ENCODE measurements at places on chromosomes 16 and 17.

DNA sequence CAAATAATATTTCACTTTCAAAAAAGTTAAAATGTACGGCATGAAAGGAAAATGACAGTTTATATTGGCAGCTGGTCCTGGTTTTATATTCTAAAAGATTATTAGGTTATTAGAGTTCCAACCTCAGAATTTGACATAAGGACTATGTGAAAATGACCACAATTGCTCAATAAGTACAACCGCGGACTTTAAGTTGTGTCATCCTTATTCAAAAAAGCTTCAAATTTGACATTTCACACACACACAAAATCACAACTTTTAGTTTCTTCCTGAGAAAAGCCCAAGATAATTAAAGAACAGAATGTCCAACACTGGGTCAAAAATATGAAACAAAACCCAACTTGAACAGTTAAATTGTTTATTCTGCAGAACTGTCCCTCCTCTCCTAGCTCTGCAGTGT lies 133.2 kb upstream of the AXIN2 start:
- no peak for DNase-seq

DNA sequence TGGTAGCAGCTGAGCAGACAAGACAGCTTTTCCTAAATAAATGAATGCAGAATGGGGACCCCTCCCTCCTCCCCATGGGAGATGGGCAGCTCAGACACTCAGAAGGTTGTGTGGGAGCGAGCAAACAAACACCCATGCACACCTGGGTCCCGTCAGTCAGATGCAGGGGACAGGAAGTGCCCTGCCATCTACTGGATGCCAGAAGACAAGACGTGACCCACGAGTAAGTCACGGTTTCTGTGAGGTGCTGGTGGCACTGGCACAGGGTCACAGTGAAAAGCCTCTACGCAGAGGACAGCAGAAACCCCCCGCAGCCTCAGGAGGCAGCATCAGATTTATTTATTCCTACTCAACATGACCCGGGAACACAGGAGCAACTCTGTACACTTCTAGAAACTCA lies 8.4 kb downstream of the HBQ1 start:
- no peak for DNase-seq

DNA sequence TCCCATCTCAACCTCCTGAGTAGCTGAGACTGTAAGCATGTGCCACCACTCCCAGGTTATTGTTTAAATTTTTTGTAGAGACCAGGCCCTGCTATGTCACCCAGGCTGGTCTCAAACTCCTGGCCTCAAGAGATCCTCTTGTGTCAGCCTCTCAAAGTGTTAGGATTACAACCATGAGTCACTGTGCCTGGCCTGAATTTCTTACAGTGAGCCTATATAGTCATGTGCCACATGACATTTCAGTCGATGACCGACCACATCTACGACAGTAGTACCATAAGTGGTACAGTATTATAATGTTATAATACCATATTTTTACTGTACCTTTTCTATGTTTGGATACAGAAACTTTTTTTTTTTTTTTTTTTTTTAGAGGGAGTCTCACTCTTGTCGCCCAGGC lies 195.3 kb downstream of the STX8 start:
- DNase-seq = no peak

GRCh38 chr16:57233944-57234706 lies 10.9 kb upstream of the ARL2BP start:
- DNase-seq = no peak

DNA sequence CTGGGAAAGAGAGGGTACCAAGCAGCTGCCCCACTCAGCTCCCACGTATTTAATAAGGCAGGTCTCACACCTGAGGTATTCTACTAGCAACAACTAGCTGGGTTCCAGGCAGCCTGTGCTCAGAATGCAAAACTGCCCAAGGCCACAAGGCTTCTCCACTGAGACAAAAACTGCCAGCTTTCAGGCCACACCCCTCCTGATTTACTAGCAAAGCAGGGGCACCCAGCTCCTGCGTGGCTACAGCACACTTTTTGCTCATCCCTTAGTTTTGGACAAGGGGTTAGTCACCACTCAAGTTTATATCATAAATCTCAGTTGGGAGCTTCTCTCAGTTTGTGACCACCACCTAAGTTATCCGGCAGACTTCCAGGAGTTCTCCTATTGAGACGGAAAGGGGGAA lies 494.6 kb downstream of the CDH11 start:
- DNase-seq = no peak

DNA sequence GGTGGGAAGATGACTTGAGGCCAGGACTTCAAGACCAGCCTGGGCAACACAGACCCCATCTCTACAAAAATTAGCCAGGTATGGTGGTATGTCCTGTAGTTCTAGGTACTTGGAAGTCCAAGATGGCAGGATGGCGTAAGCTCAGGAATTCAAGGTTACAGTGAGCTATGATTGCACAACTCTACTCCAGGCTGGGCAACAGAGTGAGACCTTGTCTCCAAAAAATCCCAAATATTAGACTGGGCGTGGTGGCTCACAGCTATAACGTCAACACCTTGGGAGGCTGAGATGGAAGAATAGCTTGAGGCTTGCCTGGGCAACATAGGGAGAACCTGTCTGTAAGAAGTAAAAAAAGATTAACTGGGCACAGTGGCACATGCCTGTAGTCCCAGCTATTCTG lies 30.8 kb downstream of the SUZ12 start:
- DNase-seq = no peak

GRCh38 chr16:27529962-27530361 lies 19.8 kb downstream of the GTF3C1 start:
- no peak for DNase-seq

- no peak for DNase-seq
These were observed 62.5 kb downstream of the ABCA8 start for GRCh38 chr17:68892658-68893057.

- DNase-seq = no peak
These were observed 563 bp downstream of the ST6GALNAC1 start for GRCh38 chr17:76642994-76643393.

DNA sequence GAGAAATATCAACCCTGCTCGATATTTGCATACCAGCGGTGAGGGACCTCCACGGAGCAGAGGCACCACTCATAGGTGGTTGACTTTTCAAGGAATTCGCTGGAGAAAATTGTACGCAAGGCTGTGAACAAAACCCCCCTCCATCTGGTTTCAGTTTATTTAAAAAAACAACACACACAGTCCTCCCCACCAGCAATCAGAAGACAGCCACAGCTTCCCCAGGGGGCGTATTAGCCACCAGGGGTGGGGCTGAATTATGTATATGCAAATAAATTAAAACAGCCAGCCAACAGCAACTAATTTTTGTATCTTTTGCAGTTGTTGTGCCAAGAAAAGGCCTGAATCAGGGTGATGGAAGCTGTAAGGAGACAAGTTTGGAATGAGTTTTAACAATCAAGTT lies 5.9 kb upstream of the HSD11B2 start:
- DNase-seq = no peak

DNA sequence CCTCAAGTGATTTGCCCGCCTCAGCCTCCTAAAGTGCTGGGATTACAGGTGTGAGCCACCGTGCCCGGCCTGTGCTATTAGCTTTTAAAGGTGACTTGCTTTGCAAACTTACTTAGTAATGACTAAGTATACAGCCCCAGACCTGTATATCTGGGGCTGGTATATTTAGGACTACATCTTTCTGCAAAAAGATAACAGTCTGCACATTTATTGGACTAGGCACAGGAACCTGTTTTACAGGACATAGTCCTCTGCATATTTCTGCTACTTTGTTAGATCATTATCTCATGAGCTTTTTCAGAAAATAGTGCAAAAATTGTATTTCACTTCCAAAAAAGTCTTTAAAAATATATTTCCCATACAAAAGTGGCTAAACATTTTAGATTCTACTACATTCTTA lies 1.3 kb downstream of the KRT24 start:
- DNase-seq = no peak

GRCh38 chr17:55793272-55793671 lies 42.4 kb downstream of the PCTP start:
- DNase-seq = no peak

GRCh38 chr17:65867014-65867413 lies 305.6 kb upstream of the AXIN2 start:
- DNase-seq = no peak

- no peak for DNase-seq
These were observed 4.5 kb upstream of the GALK1 start for GRCh38 chr17:75769536-75769935.

GRCh38 chr17:38466346-38467315 lies 38.4 kb downstream of the ARHGAP23 start:
- no peak for DNase-seq

GRCh38 chr16:58411736-58412614 lies 19.7 kb downstream of the GINS3 start:
- DNase-seq = no peak

DNA sequence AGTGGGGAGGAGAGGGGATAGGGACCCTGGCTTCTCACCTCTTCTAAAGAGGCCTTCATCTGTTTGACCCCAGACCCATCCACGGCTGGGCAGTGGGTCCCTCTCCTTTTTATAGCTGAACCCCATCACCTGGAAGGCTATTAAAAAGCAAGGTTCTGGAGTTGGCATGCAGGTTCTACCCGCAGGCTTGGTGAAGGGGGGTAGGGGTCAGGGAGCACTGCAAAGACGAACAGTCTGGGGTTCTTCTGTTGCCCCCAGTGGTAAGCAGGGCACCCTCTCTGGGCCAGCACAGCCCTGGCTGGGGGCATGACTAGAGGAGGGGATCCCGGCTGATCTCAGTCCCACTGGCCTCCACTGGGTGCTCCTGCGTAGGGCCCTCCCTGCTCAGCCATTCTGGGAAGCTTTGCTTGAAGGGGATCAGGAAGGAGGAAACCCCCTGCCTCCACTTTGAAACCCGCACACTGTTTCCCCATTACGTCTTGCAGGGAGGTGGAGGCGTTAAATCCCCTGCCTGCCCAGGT lies 13.6 kb downstream of the CMIP start:
- DNase-seq = no peak

- no peak for DNase-seq
These were observed 6.5 kb downstream of the PIGQ start for GRCh38 chr16:576197-576822.

- no peak for DNase-seq
These were observed 161.5 kb downstream of the FTO start for GRCh38 chr16:53865494-53865863.

DNA sequence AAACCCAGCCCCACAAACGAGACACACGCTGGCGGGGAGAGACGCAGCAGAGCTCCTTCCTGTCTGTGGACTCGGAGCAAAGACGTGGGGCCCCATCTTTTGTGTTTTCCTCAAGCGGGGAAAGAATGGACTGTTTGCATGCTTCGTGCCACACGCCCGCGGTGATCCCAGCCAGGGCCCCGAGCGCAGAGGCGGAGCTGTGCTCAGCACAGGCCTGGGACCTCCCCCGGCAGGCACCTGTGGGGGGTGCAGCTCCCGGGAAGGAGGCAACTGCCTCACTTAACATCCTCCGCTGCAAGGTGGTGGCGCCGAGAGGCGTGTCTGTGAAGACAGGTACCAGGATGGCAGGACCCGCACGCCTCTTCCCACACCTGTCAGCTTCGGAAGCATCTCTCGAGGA lies 19.1 kb downstream of the TRARG1 start:
- DNase-seq = no peak

DNA sequence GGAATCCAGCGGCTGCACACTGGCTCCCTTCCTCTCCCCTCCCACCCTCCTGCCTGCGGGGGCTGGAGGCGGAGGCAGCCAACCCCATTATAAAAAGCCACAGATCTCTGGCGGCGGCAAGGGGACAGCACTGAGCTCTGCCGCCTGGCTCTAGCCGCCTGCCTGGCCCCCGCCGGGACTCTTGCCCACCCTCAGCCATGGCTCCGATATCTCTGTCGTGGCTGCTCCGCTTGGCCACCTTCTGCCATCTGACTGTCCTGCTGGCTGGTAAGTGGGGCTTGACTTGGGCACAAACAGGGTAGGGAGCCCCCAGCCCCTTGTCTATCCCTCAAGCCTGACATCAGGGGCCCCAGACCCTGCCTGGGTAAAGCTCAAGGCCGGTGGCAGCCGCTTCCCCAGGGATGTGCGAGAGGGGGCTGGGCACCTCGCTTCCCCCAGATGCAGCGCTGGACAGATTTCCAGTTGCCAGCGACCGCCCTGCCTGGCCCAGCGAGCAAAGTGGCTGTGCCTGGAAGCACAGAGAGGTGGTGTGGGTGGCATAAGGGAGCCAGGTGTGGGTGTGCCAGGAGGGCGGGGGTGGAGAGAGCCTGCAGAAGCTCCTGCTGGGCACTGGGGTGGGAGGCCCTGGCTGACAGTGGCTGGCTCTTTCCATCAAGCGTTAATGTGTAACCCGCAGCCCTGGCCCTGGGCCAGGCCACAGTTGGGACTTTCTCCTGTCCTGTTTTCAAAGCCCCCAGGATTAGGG lies at the start of gene CX3CL1:
Gene CX3CL1, plus strand, starts transcription at position 119 of the 745 bp plus-strand sequence. Its CDS starts 79 bp downstream, at position 198.
- DNase-seq = no peak

DNA sequence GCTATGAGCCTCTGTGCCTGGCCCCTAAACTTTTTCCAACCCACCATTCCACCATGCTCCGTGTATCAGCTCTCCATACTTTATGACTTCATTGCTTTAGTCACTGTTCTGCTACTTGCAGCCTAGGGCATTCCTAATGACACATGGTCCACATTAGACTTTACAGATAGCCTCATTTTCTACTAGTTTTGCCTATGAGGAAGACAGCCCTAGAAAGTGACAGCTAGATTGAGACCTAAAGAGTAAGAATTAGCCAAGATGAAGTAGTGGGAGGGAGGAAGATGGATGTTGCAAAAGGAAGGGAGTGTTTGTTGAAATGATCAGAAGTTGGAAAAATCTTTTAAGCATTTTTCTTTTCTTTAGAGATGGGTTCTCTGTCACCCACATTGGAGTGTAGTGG lies 11.0 kb downstream of the C16orf54 start:
- DNase-seq = no peak

- DNase-seq = no peak
These were observed 324.1 kb downstream of the HAPSTR1 start for GRCh38 chr16:9415545-9415944.

Data from stimulated activated CD4-positive, alpha-beta T cell treated with anti-CD3 and anti-CD28 coated beads, TNF-alpha, amount 100 ng/mL, for 48 hours (primary cell).